Brain (organoid and tissue), 16 donors: ENCODE measurements at places on chromosomes 7 and 10.

GRCh38 chr7:41415471-41416207 lies 287.3 kb downstream of the INHBA start:
- DNase-seq, result no peak

DNA sequence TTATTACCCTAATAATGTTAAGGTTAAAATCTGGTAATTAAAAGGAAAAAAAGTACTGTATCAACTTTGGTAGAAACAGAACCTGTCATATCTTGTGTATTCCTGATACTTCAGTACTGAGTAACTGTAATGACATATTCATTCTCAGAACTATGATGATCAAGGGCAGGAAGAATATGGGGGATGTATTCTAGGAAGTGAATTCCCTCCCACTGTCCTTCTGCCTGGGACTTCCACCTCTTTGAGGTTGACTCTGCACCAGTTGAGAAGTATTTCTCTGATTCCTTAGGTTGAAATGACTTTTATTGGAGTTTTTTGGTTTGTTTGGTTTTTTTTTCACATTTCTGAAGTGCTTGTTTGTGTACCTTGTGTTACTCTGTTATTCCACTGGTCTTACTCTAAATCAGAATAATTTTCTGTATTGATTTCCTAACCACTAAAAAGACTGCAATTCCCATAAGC lies 36.9 kb downstream of the WASL start:
- no peak for DNase-seq

DNA sequence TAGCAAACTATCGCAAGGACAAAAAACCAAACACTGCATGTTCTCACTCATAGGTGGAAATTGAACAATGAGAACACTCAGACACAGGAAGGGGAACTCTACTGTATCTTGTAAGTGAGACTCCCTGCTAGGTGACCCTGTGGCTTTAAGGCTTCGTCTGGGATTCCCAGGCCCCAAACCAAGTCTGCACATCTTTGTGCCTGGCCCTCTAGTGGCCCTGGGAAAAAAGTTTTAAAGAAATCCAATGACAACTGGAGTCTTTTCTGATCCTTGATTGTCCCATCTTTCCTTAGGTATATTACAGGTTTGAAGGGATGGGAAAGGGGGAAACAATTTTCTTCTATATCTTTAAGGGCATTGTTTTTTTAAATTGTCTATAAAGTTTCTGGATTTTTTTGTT lies 10.6 kb upstream of the LIPM start:
- no peak for DNase-seq

- no peak for DNase-seq
These were observed 183.3 kb downstream of the STK31 start for GRCh38 chr7:23893176-23893941.

- no peak for DNase-seq
These were observed 83.2 kb downstream of the SLC16A9 start for GRCh38 chr10:59626523-59626869.

DNA sequence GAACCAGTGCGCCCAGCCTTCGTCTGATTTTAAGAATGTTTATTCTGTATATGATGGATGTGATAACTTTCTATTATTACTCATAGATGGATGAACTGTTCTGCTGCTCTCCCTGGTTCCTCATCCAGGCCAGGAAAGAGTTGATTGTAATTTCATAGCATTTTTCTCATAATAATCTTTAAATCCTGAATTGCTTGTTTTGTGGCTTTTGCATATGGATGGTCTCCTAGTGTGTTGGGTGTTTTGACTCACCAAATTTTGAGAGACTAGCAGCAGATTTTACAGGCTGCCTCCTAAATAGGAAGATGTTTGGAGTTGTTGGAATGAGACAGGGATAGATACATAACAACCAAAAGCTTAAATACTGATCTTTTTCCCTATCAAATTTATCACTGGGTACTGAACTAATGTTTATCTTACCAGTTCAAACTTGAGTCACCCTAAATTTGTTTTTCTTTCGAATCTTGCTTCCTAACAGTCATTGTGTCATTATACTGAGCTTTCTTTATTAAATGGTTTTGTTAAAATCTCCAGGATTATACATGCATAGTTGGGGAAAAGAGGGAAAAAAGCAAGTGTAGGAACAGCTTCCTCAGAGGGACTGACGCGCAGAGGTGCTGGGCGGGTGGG lies 106.0 kb upstream of the GATA3 start:
- DNase-seq, result no peak

GRCh38 chr7:134908289-134908688 lies 78.0 kb upstream of the AGBL3 start:
- DNase-seq, result no peak

- DNase-seq, result no peak
These were observed 34.3 kb upstream of the TMEM26 start for GRCh38 chr10:61487506-61487905.

- DNase-seq, result no peak
These were observed 44.7 kb downstream of the MXI1 start for GRCh38 chr10:110252151-110252550.

DNA sequence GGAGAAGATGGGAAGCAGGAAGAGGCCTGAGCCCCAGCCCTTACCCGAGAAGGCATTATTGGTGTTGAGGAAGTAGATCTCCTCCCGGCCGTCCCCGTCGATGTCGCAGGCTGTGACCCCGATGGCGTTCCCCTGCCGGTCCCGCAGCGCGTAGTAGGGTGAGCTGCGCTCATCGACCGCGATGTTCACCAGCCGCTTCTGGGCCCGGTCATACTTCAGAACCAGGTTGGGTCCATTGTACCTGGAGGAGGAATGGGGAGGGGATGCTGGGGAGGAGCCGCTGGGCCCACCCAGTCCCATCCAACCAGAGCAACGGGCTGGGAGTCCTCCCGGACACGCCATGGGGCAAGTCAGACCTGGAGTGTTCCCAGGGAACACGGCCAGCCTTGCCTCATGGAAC lies 86.5 kb downstream of the GOLGA7B start:
- DNase-seq, result no peak

DNA sequence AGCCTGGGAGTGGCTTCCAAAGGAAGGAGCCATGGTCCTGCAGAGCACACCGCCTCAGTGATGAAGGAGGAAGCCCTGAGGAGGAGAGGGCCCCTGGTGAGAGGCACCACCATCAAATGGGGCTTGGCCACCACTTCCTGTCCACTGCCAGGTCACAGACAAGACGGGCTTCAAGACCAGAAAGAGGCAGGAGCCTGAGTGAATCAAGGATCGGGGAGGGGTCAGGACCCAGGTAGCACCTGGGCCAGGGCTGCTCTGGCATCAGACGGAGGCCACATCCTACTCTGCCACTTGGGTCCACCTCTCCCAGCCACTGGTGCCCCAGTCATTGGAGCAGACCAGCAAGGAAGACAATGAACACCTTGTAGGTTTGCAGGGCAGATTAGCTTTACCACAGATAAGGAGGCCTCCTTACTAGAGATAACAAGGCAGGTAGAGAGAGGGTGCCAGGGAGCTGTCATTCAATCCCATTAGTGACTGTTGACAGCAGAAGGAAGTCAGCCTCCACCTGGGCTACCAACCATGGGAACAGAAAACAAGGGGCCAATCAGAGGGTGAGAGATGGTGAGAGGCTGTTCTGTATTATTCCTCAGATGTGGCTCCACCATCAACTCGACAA lies 143.4 kb downstream of the TNS3 start:
- DNase-seq, result no peak

- peak; percentile 51 for DNase-seq
These were observed 87.0 kb downstream of the ADK start for GRCh38 chr10:74238031-74238431.

- DNase-seq, result no peak
These were observed 237.9 kb upstream of the CTBP2 start for GRCh38 chr10:125398270-125398669.

GRCh38 chr10:110973400-110973799 lies 54.0 kb downstream of the SHOC2 start:
- DNase-seq, result no peak

GRCh38 chr10:22823109-22823508 lies 104.7 kb upstream of the ARMC3 start:
- DNase-seq, result no peak

DNA sequence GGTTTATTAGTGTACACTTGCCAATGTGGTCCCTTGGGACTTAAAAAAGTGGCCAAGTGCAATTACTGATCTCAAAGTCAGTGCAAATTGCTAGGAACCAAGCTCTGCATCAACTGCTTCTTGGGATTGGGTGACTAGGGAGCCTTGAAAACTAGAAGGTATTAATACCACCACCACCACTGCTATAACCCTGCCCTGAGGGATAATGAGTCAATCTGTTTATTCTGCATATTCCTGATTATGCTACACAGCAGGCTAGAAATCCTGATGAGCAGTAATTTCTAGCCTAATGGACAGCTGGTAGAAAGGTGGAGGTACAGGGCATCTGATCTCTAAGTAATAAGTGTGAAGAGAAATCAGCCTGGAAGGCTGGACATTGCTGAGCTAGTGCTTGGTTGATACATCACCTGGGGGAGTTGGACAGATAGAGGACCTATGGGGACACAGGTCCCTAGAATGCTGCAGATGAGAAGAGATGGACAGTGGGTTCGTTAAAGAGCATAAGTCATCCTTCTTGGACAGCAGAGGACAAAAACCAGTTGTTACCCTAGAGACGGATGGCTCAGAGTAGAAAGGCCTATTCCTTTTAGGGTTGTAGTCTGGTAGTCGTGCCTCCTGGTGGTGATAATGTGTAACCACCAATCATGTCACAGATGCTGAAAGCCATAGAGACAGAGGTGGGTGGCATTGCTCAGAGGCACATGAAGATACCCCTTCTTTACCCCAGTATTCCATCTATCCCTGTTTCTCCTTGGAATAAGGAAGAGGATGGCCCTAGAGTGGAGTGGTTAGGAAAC lies 554.8 kb downstream of the SORCS1 start:
- DNase-seq, result no peak

DNA sequence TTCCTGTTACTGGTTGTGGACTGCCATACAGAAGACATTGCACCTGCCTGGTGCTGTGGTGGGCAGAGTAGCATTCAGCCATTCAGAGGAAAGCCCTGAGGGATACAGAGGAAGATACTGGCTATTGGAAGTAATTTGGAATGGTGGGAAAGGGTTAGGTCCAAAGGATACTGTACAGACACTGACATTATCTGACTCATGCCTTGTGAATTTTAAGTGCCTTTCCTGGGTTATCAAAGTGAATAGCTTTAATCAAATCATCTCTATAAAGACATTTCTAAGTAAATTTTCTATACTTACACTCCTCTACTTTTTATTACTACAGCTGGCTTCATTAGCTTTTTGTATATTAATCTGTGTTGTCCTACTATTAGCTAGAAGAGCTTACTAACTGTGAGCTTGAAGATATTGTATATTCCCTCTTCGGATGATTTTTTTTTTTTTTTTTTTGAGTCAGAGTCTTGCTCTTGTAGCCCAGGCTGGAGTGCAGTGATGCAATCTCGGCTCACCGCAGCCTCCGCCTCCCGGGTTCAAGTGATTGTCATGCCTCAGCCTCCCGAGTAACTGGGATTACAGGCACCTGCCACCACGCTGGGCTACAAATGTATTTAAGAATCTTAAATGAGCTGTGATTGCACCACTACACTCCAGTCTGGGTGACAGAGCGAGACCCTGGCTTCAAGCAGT lies 186.5 kb downstream of the ADK start:
- DNase-seq, result no peak

GRCh38 chr10:102231357-102232318 lies 5.5 kb downstream of the ELOVL3 start:
- peak; percentile 16 for DNase-seq

- no peak for DNase-seq
These were observed 97.7 kb upstream of the RPA3 start for GRCh38 chr7:7816084-7816483.

DNA sequence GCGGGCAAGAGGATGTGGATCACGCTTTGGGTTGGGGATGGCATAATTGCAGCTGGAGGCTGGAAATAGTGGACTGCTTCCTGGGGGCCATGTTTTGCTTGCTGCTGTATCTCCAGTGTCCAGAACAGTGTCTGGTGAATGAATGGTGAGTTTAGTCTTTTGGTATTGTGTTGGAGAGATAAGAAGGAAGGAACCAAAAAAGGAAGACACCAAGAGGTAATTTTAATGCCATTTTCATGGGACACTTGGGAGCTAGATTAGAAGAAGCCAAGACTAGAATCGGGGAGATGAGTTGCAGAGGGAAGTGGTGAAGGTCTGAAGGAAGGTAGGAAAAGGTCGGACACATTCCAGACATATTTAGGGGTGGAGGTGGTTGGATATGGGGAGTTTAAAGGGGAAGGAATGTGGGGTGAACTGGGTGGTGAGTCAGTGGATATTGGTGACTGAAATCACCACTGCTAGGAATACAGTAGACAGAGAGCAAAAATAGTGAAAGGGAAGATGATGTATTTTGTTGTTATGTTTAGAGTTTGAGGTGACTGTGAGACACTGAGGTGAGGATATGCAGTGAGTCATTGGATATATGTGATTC lies 76.7 kb downstream of the CCNY start:
- no peak for DNase-seq

- DNase-seq, result no peak
These were observed 20.8 kb upstream of the RAB18 start for GRCh38 chr10:27482984-27483956.

DNA sequence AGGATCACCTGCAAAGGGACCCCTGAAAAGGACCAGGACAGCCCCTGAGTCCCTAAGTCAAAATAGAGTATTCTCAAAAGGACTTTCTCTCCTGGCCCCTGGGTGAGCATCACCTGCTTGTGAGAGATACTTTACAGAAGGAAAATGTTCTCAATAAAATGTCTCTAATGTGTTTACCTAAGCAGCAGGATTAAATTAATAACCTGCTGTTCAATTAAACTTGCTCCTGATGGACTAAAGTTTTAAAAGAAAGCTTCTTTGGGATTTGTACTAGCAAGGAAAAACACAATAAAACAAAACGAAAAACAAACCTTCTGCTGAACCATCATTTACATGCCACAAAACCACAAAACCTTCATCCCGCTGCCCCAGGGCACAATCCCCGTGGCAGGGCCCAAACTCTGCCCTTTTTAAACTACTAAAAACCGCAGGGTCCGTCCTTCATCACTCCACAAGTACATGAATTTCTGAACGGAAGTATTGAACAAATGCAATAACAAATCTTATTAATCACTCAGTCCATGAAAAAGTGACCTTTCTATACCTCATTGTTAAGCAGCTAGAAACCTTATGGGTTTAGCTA lies 197.7 kb downstream of the TCERG1L start:
- no peak for DNase-seq

- DNase-seq, result no peak
These were observed 35.7 kb downstream of the LHPP start for GRCh38 chr10:124497196-124497881.

DNA sequence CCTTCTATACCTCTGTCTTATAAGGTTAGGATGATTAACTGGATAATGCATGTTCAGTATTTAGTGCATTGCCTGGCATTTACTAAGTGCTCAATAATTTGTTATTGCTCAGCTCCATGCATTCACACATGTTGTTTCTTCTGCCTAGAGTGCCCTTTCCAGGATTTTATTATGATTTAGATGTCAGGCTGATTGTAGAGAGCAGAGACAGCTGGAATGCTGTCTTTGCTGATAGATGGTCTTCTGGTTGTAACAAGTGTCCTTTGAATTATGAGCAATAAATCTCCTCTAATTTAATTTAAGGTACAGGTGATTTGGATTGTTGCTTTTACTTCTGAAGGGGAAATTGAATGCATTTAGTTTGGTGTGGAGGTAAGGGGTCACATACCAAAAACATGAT lies 548.0 kb downstream of the MAGI2 start:
- no peak for DNase-seq

- DNase-seq, result no peak
These were observed 290.7 kb upstream of the KIAA1217 start for GRCh38 chr10:23918090-23918723.

- no peak for DNase-seq
These were observed 961.8 kb upstream of the LRRN3 start for GRCh38 chr7:110129159-110129558.
